ENCODE measurements at places on chromosomes 12 and 14.
A peak's percentile ranks its signal among the peaks of the same experiment; 100 is the strongest.

DNA sequence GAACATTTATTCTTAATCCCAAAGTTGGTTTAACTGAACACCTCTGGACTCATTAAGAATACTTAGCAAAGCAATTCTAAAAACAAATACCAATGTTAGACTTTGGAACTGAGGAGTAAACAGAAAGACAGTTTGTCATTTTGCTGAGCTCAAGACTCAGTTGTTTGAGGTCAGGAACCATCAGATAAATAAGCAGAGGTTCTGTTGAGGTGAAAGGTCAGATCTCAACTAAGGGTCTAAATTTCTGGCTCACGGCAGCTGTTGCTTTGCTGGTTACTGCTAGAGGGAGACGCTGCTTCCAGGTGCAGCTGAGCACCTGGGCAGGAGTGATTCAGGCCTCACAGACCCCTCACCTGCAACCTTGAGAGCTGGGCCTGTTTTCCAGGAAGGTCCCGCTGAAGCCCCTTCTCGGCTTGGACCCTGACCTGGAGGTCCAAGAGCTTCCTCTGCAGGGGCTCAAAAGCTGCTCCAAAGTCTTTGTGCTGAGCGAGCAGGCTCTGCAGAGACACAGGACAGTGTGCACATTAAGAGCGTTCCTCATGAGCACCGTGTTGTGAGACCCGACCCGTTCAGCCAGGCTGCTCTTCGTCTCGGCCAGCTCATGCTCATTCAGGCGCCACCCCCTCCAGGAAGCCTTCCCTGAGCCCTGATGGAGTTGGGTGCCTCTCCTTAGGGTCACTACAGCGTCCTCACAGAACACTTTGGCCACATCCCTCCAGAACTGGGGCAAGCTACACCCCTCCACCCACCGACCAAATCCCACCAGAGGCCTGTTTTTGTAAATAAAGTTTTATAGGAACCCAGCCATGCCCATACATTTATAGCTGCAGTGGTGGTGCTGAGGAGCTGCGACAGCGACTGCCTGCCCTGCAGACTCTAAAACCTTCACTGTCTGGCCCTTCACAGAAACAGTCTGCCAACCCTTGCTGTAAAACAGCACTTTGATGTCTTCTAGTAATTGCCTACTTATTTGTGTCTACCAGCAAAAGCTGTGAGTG, 72.0 kb downstream of the SYNE3 start:
- DNase-seq, result no peak

DNA sequence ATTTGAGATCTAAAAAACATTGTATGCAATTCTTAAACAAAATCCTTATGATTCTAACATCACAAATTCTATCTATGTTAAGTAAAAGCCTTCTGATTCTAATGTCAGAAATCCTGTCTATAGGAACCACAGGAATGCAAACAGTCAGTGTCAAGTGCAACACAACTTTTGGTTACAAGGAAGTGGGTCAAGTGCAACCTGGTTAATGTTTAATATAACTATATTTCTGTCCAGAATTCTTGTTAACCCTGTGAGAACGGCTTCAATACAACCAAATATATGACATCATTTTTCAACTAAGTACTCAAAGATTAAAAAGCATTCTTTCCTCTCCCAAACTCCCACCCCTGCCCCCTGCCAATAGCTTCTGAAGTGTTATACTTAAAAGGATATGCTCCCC, 107.9 kb upstream of the PLEKHA5 start:
- no peak for DNase-seq

GRCh38 chr12:50055831-50056638, 1.4 kb upstream of the ASIC1 start:
- DNase-seq, result peak; percentile 49

GRCh38 chr14:64929014-64929359, 13.6 kb downstream of the GPX2 start:
- no peak for DNase-seq

- no peak for DNase-seq
Observed at GRCh38 chr12:94575645-94576403, 74.5 kb downstream of the TMCC3 start.

DNA sequence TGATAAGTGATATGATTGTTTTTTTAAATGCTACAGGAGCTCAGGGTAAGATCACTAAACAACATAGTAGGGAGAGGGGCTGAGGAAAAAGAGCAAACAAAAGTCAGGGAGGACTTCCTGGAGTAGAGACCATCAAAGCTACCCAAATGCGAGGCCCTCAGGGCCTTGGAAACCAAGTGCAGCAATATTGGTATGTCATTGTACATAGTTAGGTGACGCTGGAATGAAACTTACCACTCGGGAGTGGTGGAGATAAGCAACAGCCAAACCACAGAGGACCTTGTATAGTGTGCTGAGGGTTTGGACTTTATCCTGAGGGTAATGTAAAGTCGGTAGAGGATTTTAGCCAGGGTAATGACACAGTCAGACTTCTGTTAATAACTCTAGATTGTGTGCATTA, 13.8 kb downstream of the KITLG start:
- peak; percentile 60 for DNase-seq

GRCh38 chr14:69363055-69363454, 35.0 kb downstream of the ERH start:
- DNase-seq, result no peak

GRCh38 chr12:2735432-2735831, 59.3 kb upstream of the FKBP4 start:
- no peak for DNase-seq

DNA sequence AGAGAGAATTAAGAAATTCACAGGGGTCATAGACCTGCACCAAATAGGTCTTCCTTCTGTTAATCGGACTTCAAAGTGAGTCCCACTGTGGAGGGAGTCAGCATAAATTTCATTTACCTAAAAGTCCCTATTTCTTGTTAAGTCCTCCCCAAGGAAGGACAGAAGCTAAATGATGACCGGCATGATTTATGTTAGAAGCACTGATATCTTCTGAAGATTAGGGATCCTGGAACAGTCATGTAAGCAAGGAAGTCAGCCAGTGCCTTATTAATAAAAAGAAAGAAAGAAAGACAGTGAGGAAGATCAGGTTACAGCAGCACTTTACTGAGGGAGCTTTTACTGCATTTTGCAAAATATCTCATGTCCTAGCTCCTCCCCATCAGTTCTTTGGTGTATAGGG, 287.5 kb downstream of the FOXG1 start:
- no peak for DNase-seq

DNA sequence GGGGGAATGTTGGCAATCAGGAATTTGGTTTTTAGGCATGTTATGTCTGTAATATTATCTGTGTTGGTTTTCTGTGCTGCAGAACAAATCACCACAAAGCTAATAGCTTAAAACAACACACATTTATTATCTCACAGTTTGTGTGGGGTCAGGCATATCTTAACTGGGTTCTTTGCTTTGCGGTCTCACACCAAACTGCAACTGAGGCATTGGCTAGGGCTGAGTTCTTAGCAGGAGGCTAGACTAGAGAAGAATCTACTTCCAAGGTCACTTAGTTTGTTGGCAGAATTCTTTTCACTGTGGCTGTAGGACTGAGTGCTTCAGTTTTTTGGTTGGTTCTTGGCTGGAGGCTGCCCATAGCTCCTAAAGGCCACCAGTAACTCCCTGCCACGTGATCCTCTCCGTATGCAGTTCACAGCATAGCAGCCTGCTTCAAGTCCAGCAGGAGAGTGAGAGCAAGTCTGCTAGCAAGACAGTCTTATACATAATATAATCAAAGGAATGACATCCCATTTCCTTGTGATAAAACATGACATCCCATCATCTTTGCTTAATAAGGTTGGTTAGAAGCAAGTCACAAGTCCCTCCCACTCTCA, 21.6 kb downstream of the ATF1 start:
- DNase-seq, result no peak

DNA sequence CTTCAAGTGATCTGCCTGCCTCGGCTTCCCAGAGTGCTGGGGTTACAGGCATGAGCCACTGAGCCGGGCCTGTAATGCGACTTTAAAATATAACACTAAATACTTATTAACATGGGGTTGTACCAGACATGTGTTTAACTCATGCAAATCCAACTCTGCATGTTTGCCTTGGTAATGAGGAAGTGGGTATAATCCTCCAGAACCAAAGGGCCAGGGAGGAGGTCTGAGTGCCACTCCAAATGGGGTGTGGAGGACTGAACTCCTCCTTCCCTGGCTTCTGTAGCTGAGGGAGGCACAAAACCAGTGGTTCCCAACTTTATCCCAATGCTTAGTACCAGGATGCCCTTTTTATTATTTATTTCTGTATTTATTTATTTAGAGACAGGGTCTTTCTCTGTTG, 61.6 kb upstream of the MED13L start:
- no peak for DNase-seq

DNA sequence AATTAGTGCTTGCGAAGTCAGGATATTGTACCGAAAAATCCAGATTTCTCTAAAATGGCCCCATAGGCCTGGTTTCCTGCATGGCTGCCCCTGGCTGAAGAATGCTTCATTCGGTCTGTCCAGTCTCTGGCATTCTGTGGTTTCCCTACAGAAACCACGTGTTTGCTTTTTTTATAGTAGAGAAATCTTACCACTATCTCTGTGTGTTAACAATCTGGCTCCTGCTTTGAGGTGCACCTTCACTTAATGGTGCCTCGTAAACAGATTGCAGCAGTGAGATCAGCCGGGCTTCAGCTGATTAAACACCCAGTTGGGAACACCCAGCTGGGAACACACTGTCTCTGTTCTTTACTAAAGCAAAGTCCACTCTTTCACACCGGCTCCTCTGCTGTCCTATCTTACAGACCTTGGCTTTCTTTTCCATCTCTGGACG, 6.7 kb upstream of the DNAAF2 start:
- DNase-seq, result no peak

- DNase-seq, result no peak
Observed at GRCh38 chr12:130301559-130301958, 36.1 kb upstream of the PIWIL1 start.

GRCh38 chr12:1842183-1842904, 22.0 kb downstream of the LRTM2 start:
- no peak for DNase-seq

Data from Calu3 (cell line).